Hindlimb muscle (tissue), 1 donor: ENCODE measurements at places on chromosomes 4 and X. TPM values are rescaled to one million over a fixed set of nuclear protein-coding genes. Genes with fewer than 3 reads are reported as not detected.

GRCh38 chrX:14902537-14902936 lies 29.3 kb downstream of the MOSPD2 start:
- no peak for DNase-seq

DNA sequence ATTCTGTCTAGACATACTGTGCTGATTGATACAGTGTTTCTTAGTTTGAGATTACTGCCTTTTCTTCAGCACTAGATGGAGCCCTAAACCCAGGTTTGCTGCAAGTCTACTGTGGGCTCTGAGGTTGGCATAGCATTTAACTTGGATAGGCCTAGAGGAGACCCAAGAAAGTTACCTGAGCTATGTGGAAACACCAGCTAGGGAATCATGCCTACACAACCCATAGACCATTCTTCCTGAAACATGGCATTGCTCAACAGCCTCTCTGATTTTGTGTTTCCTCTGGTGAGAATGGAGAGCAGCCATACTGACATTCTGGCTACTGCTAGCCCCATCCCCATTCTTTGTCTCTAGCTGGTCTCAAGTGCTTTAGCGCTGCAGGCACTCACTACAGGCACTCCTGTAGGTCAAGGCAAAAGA lies 287.7 kb upstream of the PCDH18 start:
- no peak for DNase-seq

DNA sequence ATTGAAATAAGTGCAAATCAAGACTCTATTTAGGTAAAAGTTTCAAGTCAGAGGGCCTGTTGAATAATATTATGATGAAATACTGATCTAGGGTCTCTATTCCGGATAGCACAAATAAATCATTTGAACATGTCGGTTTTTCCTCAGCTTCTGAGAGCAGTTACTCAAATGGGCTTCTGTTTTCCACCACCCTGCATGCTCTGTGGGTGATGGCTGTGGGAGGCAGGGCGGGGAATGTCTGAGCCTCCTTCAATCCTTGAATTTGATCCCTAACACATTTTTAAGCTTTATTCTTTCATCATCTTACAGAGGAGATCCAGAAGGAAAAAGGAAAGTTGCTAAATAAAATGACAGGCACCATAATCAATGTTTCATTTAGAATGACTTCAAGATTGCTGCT lies 8.5 kb downstream of the UNC5C start:
- DNase-seq, result no peak

DNA sequence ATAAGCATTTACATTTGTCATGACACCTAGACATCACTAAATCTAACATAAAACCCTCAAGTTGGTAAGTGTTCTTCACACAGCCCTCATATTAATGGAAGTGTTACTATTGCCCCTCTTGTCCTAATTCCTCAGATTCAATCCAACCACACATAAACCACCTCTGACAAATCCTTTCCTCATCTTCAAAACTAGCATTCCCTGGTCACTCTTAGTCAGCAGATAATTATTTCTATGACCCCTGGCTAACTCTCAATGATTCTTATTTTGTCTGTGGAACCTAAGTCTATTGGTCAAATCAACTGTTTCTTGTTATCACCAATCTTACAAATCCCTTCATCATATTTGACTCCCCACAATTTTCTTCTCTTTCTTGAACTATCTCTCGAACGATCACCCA lies 168.6 kb downstream of the PPP3CA start:
- DNase-seq, result no peak

- no peak for DNase-seq
These were observed 25.0 kb upstream of the HMGB3 start for GRCh38 chrX:150958177-150958576.

DNA sequence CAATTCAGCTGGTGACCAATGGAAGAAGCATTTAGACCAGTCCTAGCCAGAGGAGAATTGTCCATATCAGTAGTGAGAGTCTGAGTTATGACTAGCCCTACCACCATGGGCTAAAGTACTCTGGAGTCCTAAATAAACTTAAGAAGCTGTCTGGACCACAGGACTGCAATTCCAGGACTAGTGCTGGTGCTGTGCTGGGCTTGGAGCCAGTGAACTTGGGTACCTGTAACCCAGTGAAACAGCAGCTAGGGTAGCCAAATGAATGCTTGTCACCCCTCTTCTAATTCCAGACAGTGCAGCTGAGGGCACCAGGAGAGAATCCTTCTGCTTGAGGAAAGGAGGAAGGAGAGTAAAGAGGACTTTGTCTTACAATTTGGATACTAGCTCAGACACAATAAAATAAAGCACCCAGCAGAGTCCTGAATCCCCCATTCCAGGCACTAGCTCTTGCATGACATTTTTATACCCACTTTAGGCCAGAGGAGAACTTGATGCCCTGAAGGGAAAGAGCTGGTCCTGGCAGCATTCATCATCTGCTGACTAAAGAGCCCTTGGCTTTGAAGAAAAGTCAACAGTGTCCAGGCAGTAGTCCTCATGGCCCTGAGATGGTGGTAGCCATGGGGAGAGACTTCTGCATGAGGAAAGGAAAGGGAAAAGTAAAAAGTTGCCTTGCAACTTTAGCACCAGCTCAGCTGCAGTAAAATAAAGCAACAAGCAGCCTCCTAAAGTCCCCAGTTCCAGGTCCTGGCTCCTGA lies 2675.7 kb downstream of the PCDH7 start:
- no peak for DNase-seq

GRCh38 chr4:80585542-80585941 lies 250.0 kb downstream of the CFAP299 start:
- DNase-seq, result no peak

DNA sequence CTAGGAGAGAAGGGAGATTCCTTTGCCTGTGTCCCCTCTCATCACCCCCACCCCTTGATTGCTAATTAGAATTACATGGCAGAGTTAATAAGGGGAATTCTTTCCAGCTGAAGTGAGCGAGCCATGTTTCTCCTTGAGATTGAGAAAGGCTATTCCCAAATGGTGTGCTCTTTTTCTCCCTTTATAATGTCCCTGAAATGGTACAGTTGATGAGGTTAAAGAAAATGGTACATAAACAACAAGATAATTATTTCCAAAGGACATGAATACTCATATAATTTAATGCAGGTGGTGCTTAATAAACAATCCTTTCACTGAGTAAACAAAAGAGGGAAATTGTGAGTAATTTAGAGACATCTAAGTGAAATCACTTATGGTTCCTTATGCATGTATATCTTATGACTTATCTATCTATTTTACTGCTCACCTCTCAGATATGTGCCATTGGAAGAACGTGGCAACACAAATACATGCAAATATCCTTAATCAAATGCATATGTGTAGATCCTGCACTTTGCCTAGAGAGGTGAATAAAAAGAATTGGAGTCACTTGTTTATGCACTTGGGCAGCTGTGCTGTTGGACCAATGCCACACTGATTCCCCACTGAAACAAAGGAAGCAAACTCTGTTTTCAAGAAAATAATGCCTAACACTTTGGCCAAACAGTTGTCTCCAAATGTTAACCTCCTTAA lies 106.6 kb upstream of the WDR44 start:
- DNase-seq, result peak; percentile 62

GRCh38 chrX:54452920-54453319 lies 12.7 kb downstream of the TSR2 start:
- DNase-seq, result no peak

DNA sequence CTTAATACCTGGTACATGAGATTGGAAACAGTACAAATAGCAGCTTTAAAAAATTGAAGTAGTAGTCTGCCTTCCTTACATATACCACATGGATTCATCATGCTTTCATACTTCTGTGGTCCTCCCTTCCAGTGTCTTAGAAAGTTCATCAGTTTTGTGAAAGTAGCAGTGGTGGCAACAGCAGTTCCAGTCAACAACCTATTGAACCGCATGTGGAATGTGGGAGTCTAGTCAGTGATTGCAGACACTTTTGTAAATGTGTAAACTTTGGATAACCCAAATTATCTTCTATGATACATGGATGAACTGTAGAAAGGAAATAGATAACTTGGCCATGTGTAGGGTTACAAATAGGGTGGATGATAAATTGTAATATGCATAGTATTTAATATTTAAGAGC lies 34.1 kb downstream of the FNIP2 start:
- no peak for DNase-seq

GRCh38 chr4:163562496-163562895 lies 68.0 kb downstream of the TMA16 start:
- no peak for DNase-seq

- no peak for DNase-seq
These were observed 78.3 kb downstream of the FHDC1 start for GRCh38 chr4:153014460-153014859.

- DNase-seq, result no peak
These were observed 115.7 kb upstream of the LSM6 start for GRCh38 chr4:146059865-146060264.

DNA sequence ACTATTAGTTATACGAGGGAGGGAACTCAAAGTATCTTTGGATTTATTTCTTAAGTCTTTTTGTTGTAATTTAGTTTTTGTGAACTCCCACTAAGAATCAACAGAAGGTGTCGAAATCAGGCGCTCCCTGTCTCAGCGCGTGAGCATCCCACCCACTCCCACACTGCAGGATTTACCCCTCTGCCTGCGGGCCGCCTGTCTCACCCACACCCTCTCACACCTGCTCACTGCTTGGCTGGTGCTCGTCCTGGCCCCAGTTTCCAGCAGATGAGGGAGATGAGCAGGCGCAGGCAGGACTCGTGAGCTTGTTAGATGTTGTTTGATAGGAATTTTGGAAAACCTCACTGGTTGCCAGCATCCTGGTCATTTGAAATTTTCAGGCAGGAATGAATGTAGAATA lies 20.8 kb upstream of the HGFAC start:
- no peak for DNase-seq

DNA sequence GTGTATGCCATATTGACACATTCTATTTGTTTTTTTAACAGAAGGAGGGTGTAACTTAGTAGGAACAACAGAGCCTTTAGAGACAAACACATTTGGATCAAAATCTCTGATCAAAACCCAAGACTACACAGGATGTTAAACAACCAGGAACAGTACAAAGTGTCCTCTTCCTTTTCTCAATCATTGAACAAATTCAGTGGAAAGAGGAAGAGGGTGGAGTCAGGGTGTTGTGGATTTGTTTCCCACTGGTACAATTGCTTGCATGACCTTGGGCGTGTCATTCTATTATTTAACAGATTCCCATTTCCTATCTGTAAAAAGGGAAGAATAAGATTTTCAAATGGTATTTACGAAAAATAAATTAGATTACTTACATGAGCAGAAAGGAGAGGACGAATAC lies 1162.8 kb upstream of the PRKX start:
- DNase-seq, result no peak

GRCh38 chr4:89949782-89950387 lies 55.2 kb downstream of the MMRN1 start:
- DNase-seq, result no peak

GRCh38 chrX:7025471-7025870 lies 122.0 kb upstream of the STS start:
- no peak for DNase-seq

GRCh38 chr4:145283909-145284308 lies 103.5 kb upstream of the OTUD4 start:
- no peak for DNase-seq

DNA sequence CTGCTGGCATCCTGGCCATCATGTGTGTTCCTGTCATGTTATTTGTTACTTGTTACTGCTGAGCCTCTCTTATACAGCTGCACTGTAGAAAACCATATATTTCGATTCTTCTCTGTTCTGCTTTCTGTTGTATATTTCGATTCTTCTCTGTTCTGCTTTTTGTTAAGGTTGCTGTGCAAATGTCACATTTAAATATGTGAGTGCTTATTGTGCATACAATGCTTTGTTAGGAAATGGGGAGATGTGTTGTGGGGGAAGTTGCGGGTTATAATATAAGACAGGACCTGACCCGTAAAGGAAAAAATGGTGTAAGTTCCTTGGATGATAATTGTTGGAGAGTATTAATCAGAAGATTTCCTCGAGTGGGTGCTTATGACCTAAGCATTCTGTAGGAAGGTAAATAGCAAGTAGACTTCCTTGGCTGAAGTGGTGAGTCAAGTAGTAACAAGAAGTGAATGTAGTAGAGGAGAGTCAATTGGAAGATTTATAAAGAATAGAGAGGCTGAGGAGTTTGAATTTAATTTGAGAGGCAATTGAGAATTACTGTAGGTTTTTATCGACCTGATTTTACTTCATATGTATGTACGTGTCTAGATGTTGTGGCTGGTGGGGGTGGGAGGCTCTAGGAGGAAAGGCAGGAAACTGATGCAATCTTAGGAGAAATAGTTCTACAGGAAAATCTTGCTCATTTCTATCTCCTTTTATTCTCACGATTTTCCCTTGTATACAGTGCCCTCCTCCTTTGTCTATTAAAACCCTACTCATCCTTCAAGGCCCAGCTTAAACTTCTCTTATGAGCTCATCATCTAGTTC lies 8.5 kb downstream of the OGT start:
- DNase-seq, result no peak

DNA sequence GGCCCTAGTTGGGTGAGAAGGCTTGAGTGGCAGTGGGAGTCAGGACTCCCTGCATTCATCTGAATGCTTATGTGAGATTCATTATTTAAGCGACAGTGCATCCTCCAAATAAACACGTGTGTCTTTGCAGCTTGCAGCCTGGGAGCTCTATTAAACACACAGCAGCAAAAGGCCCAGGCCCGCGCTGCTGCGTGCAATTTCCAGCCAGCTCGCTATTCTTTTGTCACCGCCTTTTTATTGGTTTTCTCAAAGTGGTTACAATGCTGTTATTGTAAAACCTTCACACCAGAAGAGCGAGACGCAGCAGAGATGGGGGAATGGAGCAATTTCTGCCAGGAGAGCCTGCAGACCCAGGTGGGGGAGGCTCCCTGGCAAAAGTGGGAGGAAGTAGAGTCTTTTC lies 252.5 kb downstream of the BCOR start:
- DNase-seq, result no peak

GRCh38 chr4:54625391-54625790 lies 32.4 kb upstream of the KIT start:
- peak; percentile 3 for DNase-seq

DNA sequence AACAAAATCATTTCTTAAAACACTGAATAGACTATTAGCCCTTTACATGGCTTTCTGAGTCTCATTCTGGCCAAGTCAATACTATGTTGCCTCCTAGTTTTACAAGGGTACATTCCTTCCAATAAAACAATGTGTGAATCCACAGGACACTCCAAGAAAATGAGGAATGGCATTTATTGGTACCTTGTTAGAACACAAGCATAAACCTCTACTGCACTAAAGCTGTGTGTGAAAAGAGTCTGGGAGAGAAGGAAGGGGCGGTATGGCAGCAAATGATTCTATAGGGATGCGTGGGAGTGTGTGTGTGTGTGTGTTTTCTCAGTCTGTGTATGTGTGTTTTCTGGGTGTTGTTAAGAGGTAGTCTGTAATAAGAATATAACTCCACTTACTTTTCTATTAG lies 48.9 kb downstream of the CXCL1 start:
- no peak for DNase-seq

GRCh38 chr4:46123913-46124755 lies at the start of gene GABRG1:
GABRG1 (minus strand) TSS chr4:46124054; CDS start chr4:46123913, 141 bp downstream.
- no peak for DNase-seq

The GPR82 gene
- polyA plus RNA-seq, result 0.13 TPM

The L1CAM gene
- polyA plus RNA-seq, result 2.5 TPM

The NALF2 gene
- polyA plus RNA-seq, result 0.40 TPM

The TIMP1 gene
- 120 TPM for polyA plus RNA-seq

The NRK gene
- polyA plus RNA-seq, result 183 TPM

The NPY2R gene
- not detected for polyA plus RNA-seq

The TCEAL5 gene
- 3.3 TPM for polyA plus RNA-seq

The HELT gene
- polyA plus RNA-seq, result not detected

The TMPRSS11F gene
- not detected for polyA plus RNA-seq

The SOWAHD gene
- polyA plus RNA-seq, result 1.1 TPM

The MAML3 gene
- 6.0 TPM for polyA plus RNA-seq

The IQCM gene
- polyA plus RNA-seq, result 0.12 TPM
